ENCODE measurements at places on chromosomes 6 and 20.

- no peak for DNase-seq
Measured at GRCh38 chr6:125869427-125869826, 78.7 kb downstream of the NCOA7 start.

DNA sequence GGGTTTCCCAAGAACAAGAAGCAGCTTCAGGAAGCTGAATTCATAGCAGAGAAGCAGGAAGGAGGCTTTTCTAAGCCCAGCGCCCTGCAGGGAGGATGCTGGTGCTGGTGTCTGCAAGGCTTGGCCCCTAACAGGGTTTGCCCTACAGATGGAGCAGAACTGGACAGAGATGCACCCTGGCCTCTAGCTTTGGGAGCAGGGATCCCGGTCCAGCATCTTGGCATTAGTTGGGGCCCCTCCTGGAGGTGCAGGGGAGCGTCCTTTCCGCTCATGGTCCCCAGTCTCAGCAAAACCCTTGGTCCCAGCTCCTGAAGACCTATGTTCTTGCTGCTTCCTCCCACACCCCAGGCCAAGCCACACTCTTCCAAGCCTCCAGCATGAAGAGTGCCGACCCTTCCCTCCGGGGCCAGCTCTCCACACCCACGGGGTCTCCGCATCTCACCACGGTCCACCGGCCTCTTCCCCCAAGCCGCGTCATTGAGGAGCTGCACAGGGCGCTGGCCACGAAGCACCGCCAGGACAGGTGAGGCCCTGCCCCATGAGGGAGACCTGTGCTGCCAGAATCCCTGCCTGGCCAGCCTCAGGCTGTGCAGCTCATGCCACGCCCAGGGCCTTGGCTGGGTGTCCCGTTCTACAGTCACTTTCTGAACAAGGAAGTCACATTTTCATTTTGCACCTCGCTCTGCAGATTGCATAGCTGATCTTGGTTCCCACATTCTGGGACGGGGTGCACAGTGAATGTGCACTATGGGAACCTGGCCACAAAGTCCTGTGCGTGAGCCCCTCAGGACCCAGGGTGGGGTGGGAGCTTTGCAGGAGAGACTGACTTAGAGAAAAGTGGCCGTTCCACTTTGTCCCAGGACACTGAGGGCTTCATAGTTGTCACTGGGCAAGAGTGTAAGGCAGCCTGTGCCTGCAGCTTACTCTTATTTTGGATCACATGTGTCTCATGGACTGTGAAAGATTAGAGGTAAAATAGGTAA is 160.2 kb downstream of the SYCP2 start:
- DNase-seq, result no peak

DNA sequence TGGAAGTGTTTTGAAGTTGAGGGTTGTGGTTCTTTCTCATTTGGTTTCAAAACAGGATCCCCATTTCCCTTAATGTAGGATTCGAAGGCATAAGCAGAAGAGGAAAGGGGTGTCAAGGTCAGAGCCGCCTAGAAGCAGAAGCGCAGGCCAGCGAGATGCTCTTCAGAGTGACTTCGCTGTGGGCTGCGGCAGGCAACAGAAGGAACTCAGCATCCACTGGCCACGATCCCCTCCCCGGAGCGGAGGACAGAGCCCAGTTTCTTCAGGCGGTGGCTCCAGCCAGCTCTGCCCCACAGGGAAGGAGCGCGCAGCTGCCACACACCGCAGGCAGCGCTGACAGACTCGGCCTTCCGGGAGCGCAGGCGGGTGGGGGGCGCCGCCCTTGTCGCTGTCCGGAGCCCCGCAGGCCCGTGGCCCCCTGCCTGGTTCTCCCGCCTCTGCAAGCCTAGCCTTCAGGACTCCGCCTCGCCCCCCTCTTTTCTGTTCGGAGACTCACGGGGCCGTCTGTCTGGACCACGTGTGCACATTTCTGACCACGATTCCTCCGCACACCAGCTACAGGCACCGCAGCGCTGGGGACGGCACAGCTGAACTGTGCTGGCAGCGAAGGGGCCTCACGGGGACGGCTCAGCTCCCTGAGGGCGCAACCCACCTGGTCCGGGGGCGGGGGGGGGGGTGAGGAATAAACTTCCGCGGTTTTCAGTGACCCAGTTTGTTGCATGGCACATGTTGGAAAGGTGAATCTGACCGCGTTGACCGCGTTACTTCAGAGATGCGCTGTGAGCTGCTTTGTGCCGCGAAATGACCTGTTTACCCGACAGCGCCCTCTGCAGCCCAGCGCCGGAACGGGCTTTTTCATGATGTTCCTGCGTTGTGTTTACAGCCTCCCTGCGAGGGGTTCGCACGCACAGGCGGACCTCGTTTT is 26.1 kb downstream of the TTLL2 start:
- DNase-seq, result no peak

- DNase-seq, result no peak
Measured at GRCh38 chr20:17584689-17585088, 14.8 kb downstream of the DSTN start.
